ENCODE measurements at places on chromosomes 3 and 15. TPM values are rescaled to one million over a fixed set of nuclear protein-coding genes. Genes with fewer than 3 reads are reported as not detected.

DNA sequence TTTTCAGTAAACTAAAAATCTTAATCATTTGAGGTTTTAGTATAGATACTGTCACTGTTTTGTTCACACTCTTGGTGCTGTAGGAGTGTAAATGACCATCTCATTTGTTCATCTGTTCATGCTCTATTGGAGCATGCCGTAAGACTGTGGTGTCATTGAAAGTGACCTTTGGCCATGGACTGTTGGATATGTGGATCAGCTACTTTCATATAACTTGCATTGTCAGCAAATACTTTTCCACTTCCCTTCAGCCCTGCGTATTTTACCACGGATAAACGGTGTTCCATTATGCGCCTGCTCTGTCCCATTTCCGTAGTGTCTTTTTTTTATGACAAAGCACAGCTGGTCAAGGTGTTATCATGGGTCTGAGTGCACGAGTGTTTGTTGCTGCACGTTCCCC, 32.6 kb upstream of the SENP5 start:
- DNase-seq: no peak

DNA sequence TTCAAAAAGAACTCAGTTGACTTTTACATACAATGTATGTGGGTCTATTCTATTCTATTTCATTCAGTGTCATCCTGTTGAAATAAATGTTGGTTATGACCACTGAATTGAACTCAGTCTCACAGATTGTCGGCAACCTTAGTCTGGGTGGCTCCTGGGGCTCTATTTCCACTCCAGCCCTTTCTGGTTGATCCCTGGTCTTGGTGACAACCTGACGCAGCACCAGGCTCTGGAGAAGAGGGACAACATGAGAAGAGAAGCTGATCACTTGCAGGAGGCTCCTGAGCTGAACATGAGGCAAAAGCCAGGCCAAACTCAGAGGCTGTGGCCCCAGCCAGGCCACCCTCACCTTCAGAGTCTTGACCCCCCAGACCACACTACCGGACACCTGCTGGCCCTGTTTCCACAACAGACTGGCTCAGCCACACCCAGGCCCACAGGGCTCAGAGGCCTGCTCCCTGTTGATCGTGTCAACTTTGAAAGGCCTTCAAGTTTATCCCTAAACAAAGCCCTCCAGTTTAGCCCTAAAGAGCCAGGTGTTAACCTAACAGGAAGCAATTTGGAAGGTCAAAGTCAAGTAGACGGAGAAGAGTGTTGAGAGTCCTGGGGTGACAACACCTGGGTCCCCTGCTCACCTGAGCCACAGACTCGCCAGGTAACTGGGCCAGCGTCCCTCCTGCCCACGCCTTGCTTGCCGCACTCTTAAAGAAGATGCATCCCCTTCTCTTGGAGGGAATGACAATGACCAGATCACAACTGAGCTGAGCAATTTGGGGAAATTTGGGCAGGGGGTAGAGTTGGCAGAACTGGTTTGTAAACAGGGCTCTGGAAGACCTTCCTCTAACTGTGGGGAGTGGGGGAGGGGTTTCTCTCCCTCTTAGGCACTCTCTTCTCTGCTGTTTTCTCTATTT, 15.4 kb upstream of the MUC20 start:
- no peak for DNase-seq

DNA sequence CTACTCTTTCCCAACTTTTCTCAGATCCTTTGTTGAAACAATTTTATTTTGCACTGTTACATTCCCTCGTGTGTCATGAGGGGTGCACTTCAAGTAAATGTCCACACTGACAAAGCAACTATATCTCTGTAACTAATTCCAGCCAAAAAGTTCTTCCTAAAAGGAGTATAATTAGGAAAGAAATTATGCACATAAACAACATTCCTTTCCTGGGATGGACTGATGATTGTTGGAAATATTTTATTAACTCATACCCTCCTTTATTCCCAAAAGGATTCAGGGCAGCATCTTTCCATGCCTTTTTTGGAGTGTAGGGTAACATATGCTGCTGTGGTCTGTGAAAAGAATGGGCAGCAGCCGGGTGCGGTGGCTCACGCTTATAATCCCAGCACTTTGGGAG, 426.1 kb upstream of the THBS1 start:
- DNase-seq: no peak

DNA sequence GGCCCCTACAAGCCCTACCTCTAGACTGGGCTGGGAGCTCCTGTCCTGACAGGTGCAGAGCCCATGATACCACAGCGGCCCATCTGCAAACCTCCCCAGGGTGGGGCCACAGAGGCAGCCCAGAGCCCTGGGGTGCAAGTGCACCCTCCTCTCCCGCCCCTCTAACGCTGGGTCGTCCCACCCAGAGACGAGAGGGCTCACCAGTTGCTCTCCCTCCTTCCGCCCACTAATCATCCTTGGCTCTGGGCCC, 742 bp downstream of the TNK2 start:
- no peak for DNase-seq

GRCh38 chr15:70910958-70911357, 18.3 kb downstream of the LRRC49 start:
- DNase-seq: no peak

DNA sequence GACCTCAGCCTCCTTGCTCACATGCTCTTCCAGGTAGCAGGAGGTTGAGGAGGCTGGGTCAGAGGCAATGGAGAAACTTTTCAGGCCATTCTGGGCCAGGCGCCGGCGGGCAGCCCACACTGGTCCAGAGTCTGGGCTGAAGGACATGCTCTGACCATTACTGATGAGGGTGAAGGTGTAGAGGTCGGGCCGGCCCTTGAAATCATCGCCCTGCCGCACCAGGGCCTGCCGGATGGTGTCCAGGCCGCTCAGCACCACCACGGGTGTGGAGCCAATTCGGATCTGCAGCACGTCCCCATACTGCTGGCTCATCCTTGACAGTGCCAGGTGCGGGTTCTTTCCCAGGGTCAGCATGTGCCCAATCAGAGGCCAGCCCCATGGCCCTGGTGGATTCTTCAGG, 2.7 kb downstream of the CYP1A1 start:
- no peak for DNase-seq

GRCh38 chr15:75192307-75192706, 9.4 kb upstream of the C15orf39 start:
- DNase-seq: no peak

- DNase-seq: no peak
Measured at GRCh38 chr3:52742418-52743041, 28.2 kb downstream of the NEK4 start.

DNA sequence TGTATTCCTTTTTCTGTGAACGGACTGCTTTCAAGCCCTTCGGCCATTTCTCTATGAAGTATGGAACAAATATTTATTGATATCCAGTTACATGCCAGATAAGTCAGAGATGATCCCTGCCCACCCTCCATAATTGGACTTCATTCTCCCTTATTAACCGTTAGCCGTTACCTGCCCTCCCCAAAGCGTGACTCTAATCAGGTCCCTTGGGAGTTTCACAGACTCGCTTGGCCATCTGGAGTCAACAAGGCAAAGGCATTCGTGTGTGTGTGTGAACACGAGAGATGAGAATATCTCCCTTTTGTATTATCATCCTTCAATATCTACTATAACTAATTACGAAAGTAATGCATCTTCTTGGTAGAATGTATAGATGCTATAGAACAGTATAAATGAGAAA, 314.5 kb downstream of the TLE3 start:
- DNase-seq: no peak

GRCh38 chr15:87566236-87566635, 690.3 kb downstream of the NTRK3 start:
- DNase-seq: no peak

GRCh38 chr15:29938361-29939335, 116.4 kb upstream of the TJP1 start:
- no peak for DNase-seq

- no peak for DNase-seq
Measured at GRCh38 chr3:101680466-101680865, 3.5 kb upstream of the ZBTB11 start.

DNA sequence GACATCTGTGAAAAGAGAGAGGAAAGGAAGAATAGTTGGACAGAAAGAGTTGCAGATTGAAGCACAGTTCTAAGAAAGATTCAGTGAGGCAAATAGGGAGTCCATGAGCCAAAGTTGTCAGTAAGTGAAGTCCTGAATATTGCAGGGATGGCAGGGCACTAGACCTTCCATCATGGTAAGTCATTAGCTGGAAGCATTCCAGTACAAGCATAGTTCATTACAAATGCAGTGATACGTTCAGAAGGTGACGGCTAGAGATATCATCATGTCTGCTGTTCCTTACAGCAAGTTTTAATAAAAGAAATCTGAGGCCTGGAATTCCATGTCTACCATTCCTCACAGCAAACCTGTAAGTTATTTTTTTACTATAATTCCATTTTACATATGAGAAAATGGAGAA, 720.1 kb downstream of the GBE1 start:
- no peak for DNase-seq

Gene SGO1
- 0.59 TPM for total RNA-seq

Gene TM4SF4
- not detected for total RNA-seq

Gene LDHAL6B
- not detected for total RNA-seq

Gene CNTN3
- total RNA-seq: 2.2 TPM

Gene SCN5A
- 162 TPM for total RNA-seq

Gene KY
- total RNA-seq: 13.7 TPM

Gene XCR1
- total RNA-seq: not detected

Gene ALDH1L1
- total RNA-seq: 21.5 TPM

Gene GRIP2
- total RNA-seq: 40.1 TPM

Gene SNX33
- total RNA-seq: 12.4 TPM

Data from Right ventricle myocardium superior (tissue), 1 donor.